ENCODE measurements at places on chromosomes 1 and 21.
A peak's percentile ranks its signal among the peaks of the same experiment; 100 is the strongest.

DNA sequence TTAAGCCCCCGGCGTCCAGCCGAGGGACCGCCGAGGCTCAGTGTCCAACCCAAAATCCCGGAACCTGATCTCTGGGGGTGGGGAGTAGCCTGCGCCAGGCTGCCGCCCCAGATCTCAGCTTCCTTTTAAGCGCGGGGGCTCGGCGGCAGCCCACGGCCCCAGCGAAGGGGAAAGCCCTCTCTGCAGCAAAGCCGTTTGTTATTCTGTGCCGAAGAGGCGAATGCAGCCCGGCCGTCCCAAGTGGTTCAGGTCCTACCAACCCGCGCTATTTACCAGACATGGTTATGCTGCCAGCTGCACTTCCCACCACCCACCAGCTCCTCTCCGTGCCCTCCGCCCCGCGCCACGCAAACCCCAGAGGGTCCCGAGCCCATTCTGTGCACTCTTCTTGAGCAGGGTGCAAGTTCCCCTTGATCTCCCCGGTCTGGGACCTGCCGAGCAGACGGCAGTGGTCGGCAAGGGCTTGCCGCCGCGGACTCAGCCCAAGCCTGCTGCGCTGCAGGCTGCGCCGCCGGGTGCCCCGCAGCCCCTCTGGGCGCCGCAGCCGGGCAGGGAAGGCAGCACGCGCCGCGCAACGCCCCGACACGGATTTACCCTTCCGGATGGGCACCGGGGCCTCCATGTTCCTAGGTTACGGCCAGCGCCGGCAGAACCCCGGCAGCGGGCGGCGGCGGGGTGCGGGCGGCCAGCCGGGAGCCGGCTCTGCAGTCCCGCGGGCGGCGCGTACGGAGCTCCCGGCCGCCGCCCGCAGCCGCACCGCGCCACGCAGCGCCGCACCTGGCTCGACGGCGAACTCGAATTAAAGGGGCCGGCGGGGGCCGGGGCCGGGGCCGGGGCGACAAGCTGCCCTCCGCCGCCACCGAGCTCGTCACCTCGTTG, 738 bp upstream of the KCNA2 start:
- no peak for DNase-seq

GRCh38 chr1:67097305-67097704, 37.5 kb downstream of the C1orf141 start:
- DNase-seq = no peak

DNA sequence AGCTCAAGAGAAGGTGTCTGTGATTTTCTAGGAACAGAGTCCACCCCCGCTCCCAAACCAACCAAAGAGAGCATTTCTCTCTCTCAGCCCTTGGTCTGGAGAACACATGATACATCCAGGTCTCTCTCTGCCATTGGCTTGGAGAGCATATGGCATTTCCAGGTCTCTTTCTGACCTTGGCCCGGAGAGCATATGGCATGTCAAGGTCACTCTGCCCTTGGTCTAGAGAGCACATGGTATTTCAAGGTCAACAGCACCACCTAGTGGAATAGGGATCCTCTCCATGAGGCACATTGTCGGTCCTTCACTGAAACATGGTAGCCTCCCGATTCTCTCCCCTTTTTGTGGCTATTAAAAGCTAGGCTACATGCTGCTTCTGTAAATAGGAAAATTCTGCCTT, 437.7 kb upstream of the OLFM3 start:
- DNase-seq = no peak

- DNase-seq = no peak
Observed at GRCh38 chr1:18578271-18578670, 52.4 kb upstream of the PAX7 start.

- no peak for DNase-seq
Observed at GRCh38 chr21:36156815-36157670, at the start of gene DOP1B. TSS of gene DOP1B (plus strand) at chr21:36156824. CDS start at chr21:36164734, 7,910 bp downstream.

GRCh38 chr21:37166733-37167132, 93.7 kb downstream of the TTC3 start:
- DNase-seq = no peak

- no peak for DNase-seq
Observed at GRCh38 chr1:97243973-97244560, 522.5 kb downstream of the PTBP2 start.

DNA sequence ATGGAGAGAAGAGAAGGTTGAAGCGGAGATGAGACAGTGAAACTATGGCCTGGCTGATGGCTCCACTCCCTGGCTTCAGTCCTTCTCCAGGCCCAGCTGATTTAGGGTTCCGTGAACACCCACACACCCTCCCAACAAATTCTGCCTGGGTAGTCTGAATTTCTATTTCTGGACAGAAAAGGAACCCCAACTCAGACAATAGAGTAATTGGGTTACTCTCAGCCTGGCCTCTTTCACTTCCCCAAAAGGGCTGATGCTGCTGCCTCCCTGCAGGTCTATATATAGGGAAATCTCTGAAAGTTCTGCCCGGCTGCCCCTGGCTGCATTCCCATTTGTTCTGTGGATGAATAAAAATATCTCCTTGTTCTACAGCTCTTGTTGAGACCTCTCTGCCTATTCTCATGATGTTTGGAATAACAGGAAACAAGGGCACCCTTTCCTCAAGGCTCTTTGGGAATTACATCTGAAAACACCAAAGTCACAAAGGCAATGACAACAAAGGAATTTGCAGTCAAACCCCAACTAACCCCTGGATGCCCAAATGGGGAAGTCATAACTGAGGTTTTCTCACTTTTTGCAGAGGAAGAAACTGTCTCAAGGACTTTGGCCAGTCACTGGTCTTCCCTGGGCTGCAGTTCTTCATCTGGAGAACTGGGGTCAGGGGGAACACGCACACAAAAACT, 11.4 kb upstream of the ZSCAN20 start:
- no peak for DNase-seq

- no peak for DNase-seq
Observed at GRCh38 chr1:172912765-172913260, 137.9 kb downstream of the TNFSF18 start.

GRCh38 chr1:22347854-22348760, 103.5 kb upstream of the ZBTB40 start:
- DNase-seq = no peak

- no peak for DNase-seq
Observed at GRCh38 chr1:14067711-14068110, 367.7 kb downstream of the PRDM2 start.

DNA sequence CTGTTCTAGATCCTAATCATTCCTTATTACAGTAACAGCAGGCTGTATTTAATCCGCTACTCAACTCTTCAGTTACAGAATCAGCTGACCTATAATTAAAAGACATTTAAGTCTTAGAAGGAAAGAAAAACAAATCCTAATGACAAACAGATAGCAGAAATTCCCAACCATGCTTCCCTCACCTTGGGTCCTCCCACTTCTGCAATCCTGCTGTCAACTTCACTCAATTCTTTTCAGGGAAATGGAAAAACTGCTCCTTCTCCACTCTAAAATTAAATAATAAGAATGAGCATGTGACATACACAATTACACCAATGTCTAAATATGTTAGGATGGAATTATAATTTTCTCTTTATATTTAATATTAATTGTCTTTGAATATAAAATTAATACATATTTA, 182.6 kb upstream of the LYPLAL1 start:
- no peak for DNase-seq

- no peak for DNase-seq
Observed at GRCh38 chr1:4700801-4701200, 46.4 kb downstream of the AJAP1 start.

- no peak for DNase-seq
Observed at GRCh38 chr1:84711869-84712268, 21.6 kb upstream of the SSX2IP start.

DNA sequence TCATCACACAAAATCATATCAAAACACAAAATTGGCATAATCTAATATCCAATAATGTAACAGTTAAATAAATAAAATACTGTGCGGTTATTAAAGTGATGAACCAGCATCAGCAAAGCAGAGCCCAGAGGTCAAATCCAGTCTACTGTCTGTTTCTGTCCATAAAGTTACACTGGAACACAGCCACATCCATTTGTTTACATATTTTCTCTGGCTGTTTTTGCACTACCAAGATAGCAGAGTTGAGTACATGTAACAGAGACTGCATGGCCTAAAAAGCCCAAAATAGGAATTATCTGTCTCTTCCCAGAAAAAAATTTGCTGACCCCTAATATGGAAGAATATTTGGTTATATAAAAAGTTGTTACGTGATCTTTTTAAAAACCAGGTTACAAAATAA, 242.2 kb upstream of the DMRTA2 start:
- no peak for DNase-seq

DNA sequence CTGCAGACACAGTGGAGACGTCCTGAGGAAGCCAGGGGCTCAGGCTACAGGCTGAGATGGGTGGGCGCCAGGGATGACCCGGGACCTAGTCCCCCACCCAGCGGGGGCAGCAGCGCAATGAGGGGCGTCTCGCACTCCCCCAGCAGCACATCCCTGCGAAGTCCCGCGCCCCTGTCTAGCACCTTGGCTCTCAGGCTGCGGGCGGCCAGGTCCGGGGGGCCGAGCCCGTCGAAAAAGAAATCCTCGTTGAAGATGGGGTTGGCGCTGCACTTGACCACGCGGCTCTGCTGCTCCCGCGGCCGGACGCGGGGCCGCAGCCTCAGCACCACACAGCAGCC, 1.8 kb downstream of the C2CD4D start:
- no peak for DNase-seq

GRCh38 chr1:40818264-40818961, 34.8 kb downstream of the KCNQ4 start:
- DNase-seq = peak; percentile 76

DNA sequence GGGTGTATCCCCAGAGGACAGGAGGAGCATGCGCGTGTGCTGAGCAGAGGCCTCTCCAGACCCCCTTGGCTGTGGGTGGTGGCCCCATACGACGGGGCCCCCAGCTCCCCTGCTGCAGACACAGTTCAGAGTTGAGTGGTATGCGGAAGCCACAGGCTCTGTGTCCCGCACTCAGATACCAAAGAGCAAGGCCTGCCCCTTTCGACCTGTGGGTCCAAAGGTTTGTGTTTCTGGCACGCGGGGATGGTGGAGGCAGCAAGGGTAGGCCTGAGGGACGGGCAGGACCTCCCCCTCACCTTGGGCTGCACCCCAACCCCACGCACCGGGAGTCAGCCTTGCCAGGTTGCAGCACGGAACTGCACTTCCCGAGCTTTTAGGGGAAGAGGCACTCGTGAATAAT, at the start of gene KCNAB2:
TSS of gene KCNAB2 (plus strand) at position 328 of the 400 bp plus-strand sequence. CDS start 5,649 bp downstream, outside the sequence.
- DNase-seq = no peak

- no peak for DNase-seq
Observed at GRCh38 chr1:228868731-228869024, 133.4 kb downstream of the RHOU start.

DNA sequence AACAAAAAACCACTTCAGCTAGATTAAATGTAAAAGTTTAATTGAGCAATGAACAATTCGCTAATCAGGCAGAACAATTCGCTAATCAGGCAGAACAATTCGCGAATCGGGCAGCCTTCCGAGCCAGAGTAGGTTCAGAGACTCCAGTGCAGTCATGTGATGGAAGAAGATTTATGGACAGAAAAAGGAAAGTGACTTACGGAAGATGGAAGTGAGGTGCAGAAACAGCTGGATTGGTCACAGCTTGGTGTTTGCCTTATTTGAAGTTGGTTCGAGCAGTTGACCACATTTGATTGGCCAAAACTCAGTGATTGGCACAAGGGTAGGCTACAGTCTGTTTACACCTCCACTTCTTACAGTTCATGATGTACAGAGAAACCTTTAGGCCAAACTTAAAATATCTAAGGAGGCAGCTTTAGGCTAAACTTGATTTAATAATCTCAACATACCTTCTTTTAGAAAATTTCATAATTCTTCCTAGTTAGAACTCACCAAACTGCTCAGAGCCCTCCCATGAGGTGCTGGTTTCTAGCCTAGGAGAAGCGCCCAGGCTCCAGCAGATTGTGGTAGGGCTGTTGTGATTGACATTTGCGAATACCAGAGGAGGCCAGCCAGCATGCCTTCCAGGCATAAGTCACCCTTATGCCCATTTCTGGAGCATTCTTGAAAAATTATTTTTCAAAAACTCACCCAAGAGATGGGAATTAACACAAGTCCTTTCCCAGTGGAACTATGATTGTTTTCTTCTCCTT, 22.8 kb upstream of the KCNC4 start:
- no peak for DNase-seq

GRCh38 chr1:10781137-10781536, 15.3 kb downstream of the CASZ1 start:
- DNase-seq = no peak

DNA sequence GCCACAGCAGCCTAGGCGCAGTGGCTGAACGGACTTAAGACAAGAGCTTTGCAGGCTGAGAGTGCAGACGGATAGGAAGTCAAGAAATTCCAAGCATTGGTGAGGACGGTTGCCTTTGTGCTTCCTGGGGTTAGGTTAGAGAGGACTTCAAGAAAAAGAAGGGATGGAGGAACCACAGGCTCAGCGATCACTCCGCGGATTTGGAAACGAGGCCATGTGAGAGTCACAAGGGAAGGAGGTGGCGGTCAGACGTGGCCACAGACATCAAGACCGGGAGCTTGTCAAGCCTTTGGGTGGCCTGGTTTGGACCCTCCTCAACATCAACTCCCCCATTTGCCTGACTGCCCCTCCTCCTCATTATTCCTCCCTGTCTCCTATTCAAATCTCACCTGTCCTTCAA, 62.3 kb downstream of the NID1 start:
- no peak for DNase-seq

DNA sequence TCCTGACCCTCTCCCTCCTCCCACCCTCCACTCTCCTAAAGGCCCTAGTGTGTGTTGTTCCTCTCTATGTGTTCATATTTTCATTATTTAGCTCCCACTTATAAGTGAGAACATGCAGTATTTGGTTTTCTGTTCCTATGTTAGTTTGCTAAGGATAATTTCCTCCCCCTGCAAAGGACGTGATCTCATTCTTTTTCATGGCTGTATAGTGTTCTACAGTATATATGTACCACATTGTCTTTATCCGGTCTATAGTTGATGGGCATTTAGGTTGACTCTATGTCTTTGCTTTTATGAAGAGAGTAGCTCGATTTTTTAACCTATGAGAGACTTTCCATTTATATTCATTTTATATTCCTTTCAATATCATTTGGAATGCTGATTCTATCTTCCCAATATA, 7.9 kb upstream of the PTBP2 start:
- DNase-seq = no peak

- DNase-seq = no peak
Observed at GRCh38 chr1:201054091-201054543, 30.6 kb upstream of the KIF21B start.

DNA sequence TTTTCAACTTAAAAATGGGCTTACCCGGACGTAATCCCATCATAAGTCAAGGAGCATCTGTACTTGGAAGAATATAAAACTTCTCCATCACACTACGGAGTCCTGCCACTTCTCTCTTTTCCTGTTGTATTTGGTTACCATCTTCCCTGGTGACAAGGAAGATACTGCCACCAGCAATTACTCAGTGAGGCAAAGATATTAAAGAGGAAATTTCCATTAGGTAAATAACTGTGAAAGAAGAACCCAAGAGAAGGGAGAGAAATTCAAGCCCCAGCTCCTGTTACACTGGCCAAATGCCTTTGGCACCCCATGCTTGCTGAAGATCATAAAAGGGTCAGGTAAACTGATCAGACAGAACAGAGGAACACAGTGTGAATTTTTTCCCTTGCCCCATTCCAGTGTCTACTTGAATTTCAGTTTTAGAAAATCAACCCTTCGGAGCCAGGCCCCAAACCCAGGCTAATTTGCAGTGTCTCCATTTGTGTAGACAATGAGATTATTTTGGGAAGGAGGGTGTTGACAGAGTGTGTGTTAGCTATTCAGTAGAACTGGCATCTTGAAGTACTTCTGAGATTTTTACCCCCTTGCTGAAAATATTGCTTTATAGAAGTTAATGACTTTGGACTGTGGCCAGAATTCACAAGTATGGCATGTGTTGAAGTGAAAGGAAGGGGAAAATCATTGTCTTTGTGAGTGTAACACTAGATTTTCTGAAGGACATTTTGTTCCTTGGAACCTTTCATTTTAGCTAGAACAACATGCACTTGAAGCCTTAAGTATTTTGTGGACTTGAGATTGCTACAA, 167.1 kb downstream of the DHRS3 start:
- no peak for DNase-seq

All from central memory CD8-positive, alpha-beta T cell (primary cell).